Skin of body (tissue), 3 donors: ENCODE measurements at places on chromosomes 2 and 18. TPM values are rescaled to one million over a fixed set of nuclear protein-coding genes. Genes with fewer than 3 reads are reported as not detected.

CNGA3 gene
- 0.10 TPM for total RNA-seq

VAMP5 gene
- 8.9 TPM for total RNA-seq

GLI2 gene
- total RNA-seq: 11.4 TPM

KIF1A gene
- total RNA-seq: 0.89 TPM

GRCh38 chr2:156476850-156477206 lies 40.6 kb downstream of the GPD2 start:
- DNase-seq: no peak

GRCh38 chr2:11930211-11930761 lies 183.9 kb downstream of the LPIN1 start:
- peak; percentile 18 for DNase-seq

- no peak for DNase-seq
These were observed 148.7 kb downstream of the LDLRAD4 start for GRCh38 chr18:13366962-13367892.

- no peak for DNase-seq
These were observed 12.8 kb upstream of the FSHR start for GRCh38 chr2:49167131-49167530.

GRCh38 chr2:28869494-28870145 lies 489 bp downstream of the TRMT61B start:
- DNase-seq: no peak

DNA sequence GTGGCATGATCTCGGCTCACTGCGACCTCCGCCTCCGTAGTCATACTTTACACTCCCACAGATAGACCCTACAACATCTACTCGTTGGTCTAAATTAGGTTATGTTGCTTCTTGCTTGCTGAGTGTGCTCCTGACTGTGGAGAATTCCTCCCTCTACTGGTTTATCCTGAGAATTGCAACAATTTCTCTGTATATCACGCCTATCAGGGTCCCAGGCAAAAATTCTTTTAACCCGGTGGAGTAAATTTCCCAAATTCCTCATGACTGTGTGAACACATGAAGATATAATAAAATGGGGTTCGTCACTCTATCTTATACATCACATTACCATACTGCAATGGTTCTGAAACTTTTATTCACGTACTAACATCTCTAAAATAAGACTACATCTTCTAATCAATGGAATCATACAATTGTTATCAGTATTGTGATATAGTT lies 156.7 kb downstream of the EVA1A start:
- peak; percentile 24 for DNase-seq

DNA sequence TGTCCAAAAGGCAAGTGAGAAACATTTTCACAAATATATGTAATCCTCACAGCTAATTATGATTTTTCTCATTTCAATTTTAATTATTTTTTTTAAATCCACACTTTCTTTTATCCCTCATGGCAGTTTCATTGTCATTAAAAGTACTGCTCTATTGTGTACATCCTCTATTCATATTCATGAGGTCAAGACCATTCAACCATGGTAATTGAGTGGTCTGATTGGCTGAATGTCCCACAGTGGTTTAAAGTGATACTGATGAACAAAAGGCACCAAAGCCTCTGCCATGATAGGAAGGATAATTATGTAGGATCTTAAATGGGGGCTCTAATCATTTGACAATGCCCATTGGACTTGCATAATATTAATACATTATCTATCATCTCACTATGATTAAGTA lies 108.4 kb upstream of the EPHA4 start:
- DNase-seq: no peak

DNA sequence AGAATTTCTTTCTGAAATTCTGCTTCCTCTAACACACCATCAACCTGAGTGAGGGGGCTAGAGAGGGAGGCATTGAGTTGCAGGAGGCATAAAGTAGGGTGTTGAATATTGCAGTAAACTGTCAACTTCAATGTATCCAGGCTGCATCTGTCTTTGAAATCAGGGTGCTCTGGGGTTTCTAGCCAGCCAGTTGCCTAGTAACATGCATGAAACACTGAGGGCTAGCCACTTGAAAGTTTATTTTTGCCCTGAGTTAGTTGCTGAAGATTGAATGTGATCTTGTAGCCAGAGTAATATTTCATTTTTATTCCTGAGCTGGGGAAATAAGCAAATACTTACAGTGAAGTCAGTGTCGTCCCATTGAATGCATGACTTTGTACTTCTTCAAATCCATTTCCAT lies 41.9 kb downstream of the LHCGR start:
- no peak for DNase-seq
